Activated T-helper 1 cell treated with anti-CD3 and anti-CD28 coated beads, Interleukin-12 subunit alpha, Interleukin-12 subunit beta, Interleukin-2, Interleukin-4 antibody, amounts not matched to agents 30 ng/mL and 10 ng/mL and 1 ng/mL, durations not matched to agents 14 hours and 24 hours and 36 hours (primary cell): ENCODE measurements at places on chromosomes 2 and 18. TPM values are rescaled to one million over a fixed set of nuclear protein-coding genes. Genes with fewer than 3 reads are reported as not detected.

GRCh38 chr2:171316220-171316619 lies 117.6 kb downstream of the METTL8 start:
- H3K27me3 ChIP-seq = no peaks in the 10 kb centered on the region
- H3K4me3 ChIP-seq = no peak overlapping the region
- H3K27ac ChIP-seq = no peak overlapping the region

- H3K27me3 ChIP-seq = no peaks in the 10 kb centered on the region
- DNase-seq = no peak
- no peak overlapping the region for H3K27ac ChIP-seq
Observed at GRCh38 chr2:165253178-165253577, 14.0 kb downstream of the SCN2A start.

DNA sequence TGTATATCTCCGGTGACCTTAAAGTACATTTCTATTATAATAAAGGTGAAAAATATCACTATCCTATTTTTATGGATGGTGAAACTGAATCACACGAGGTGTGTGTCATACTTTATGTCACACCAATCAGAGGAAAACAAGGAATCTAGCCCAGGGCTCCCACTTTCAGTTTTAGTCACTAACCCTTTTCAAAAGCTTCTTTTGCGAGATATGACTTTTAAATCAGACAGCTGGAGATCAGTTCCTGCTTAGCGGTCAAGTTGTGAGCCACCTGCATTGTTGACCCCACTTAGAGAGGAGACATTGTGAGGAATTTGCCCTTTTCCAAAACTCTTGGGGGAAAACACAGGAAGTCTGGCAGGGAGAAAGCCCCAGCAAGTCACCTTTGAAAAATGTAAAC lies 70.5 kb downstream of the CPS1 start:
- H3K27me3 ChIP-seq = no peaks in the 10 kb centered on the region
- H3K4me3 ChIP-seq = no peak overlapping the region
- H3K27ac ChIP-seq = no peak overlapping the region
- H3K4me1 ChIP-seq = no peaks in the 10 kb centered on the region

DNA sequence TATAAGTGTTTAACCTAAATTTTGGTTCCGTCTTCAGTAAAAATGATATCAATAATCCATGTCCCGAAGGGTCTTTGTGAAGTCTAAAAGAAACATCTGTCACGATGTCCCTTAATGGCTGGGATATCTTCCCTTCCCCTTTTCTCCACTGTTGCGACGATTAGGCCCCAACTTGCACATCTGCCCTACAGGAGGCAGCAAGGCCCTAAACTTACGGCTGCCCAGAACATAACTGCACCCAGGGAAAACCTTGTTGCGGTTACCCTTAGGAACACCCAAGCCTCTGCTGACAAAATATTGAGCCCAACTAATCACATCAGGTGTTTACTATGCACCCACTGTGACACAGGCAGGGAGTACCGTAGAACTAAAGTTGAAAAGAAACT lies 1.3 kb upstream of the SMAD2 start:
- peak overlapping the region; percentile 89 for H3K27ac ChIP-seq
- no peak for DNase-seq
- H3K27me3 ChIP-seq = peaks cover 8% of the 10 kb centered on the region
- H3K4me3 ChIP-seq = peak overlapping the region; percentile 82
- H3K36me3 ChIP-seq = peaks cover 20% of the 10 kb centered on the region

GRCh38 chr18:9724797-9725585 lies 16.9 kb downstream of the RAB31 start:
- H3K36me3 ChIP-seq = no peaks in the 10 kb centered on the region
- no peaks in the 10 kb centered on the region for H3K4me1 ChIP-seq
- DNase-seq = no peak
- no peak overlapping the region for H3K27ac ChIP-seq
- peaks cover 14% of the 10 kb centered on the region for H3K27me3 ChIP-seq

DNA sequence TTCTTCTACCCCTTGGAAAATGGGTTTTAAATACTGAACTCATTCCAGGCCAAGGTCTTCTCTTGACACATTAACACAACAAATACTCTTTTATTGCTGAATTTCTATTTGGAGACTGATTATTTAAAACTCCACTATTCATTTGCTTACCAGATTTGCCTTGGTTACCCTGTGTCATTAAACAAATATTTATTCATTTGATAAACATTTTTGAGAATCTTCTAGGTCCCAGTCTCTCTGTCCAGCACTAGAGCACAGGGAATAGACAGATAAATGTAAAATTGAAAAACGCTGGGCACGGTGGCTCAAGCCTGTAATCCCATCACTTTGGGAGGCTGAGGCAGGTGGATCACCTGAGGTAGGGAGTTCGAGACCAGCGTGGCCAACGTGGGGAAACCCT lies 9.8 kb upstream of the MRO start:
- H3K4me3 ChIP-seq = no peak overlapping the region
- no peaks in the 10 kb centered on the region for H3K4me1 ChIP-seq
- no peak overlapping the region for H3K27ac ChIP-seq
- no peaks in the 10 kb centered on the region for H3K36me3 ChIP-seq
- H3K27me3 ChIP-seq = no peaks in the 10 kb centered on the region

GRCh38 chr18:49435170-49435569 lies 25.3 kb downstream of the DYM start:
- no peaks in the 10 kb centered on the region for H3K36me3 ChIP-seq
- no peak overlapping the region for H3K4me3 ChIP-seq
- H3K27me3 ChIP-seq = no peaks in the 10 kb centered on the region
- no peak overlapping the region for H3K27ac ChIP-seq

DNA sequence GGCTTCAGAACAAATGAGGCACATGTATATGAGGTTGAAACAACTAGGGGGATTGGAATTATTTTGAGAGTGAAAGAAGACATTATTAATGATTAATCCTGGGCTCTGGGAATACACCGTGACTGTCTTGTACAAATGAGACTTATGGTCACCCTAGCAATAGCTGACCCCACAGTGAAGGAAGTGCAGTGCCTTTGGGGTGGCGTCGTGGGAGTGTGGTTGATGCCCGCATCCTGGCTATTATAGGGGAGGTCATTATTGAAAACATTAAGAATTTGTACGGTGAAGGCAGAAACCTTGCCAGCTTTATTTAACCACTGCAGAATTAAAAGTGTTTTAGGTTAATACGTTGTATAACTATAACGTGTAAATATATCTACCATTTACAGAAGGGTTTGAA lies 296.7 kb downstream of the CYRIA start:
- H3K27me3 ChIP-seq = no peaks in the 10 kb centered on the region
- DNase-seq = no peak
- H3K4me3 ChIP-seq = no peak overlapping the region
- H3K36me3 ChIP-seq = no peaks in the 10 kb centered on the region
- no peaks in the 10 kb centered on the region for H3K4me1 ChIP-seq

GRCh38 chr2:102051692-102052277 lies 60.0 kb downstream of the IL1R2 start:
- H3K27me3 ChIP-seq = peaks cover 5% of the 10 kb centered on the region
- DNase-seq = no peak
- peaks cover under 1% of the 10 kb centered on the region for H3K36me3 ChIP-seq
- H3K4me1 ChIP-seq = no peaks in the 10 kb centered on the region

DNA sequence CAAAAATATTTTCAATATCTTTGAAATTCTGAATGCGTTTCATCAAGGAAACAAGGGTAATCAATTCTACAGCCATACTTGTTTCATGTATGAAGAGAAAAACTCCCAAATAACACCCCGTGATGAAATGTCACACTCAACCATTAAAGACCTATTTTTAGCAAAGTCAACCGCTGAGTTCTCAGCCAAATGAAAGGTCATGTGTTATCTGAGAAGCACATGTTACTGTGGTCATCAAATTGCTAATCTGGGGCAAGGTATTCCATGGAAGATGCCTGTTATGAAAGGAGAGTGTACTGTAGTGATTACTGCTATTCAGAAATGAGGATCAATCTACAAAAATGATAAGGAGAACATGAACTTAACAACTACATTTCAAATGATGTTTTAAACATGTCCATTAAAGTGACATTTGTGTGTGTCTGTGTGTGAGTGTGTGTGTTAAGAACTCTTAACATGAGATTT lies 126.7 kb downstream of the BCL2 start:
- peak overlapping the region; percentile 2 for H3K4me3 ChIP-seq
- H3K4me1 ChIP-seq = peaks cover 51% of the 10 kb centered on the region
- DNase-seq = no peak
- H3K27me3 ChIP-seq = no peaks in the 10 kb centered on the region
- H3K27ac ChIP-seq = peak overlapping the region; percentile 61
- H3K36me3 ChIP-seq = peaks cover 27% of the 10 kb centered on the region

- no peak overlapping the region for H3K4me3 ChIP-seq
- no peaks in the 10 kb centered on the region for H3K36me3 ChIP-seq
Observed at GRCh38 chr18:52536039-52536438, 196.0 kb downstream of the DCC start.

DNA sequence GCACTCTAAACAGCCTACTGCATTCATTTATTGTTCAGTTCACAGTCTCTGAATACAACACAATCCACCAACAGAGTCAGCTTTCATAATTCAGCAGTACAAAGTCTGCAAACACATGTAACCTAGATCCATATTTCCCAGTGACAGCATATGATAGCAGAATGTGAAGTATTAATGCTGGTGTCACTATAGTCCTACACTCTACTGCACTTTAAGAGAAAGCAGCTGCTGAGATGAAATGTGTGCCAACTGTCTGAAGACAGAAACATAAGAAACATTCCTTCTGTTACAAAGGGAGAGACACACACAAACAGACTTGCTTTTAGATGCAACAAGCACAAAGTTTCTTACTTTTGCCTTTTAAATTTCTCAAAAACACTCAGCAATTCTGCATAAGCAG lies 441.8 kb downstream of the ZEB2 start:
- H3K27me3 ChIP-seq = no peaks in the 10 kb centered on the region
- H3K36me3 ChIP-seq = no peaks in the 10 kb centered on the region
- no peak overlapping the region for H3K4me3 ChIP-seq
- H3K27ac ChIP-seq = no peak overlapping the region

DNA sequence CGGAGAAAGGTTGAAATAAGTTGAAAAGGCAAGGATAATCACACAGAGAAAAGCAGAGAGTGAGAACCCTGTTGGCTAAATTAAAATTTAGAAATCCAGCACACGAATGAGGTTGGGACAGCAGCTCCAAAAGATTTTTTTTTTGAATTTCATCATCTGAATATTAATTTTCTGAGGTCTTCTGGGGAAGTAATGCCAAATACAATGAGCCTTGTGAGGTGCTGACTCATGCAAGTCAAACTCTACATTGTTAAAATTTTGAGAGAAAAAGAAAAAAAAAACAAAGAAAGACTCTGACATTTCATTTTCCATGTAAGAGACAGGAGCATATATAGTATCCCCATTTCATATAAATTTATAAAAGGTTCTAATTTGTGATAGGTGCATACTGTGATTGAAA lies 614.2 kb upstream of the CDH2 start:
- H3K4me3 ChIP-seq = no peak overlapping the region
- H3K27ac ChIP-seq = no peak overlapping the region
- no peaks in the 10 kb centered on the region for H3K27me3 ChIP-seq
- DNase-seq = no peak
- H3K36me3 ChIP-seq = no peaks in the 10 kb centered on the region

GRCh38 chr2:102872388-102872787 lies 110.6 kb downstream of the TMEM182 start:
- H3K27ac ChIP-seq = no peak overlapping the region
- H3K36me3 ChIP-seq = no peaks in the 10 kb centered on the region
- no peaks in the 10 kb centered on the region for H3K4me1 ChIP-seq

- H3K27ac ChIP-seq = no peak overlapping the region
- peaks cover 4% of the 10 kb centered on the region for H3K27me3 ChIP-seq
- no peaks in the 10 kb centered on the region for H3K36me3 ChIP-seq
- no peak for DNase-seq
Observed at GRCh38 chr2:24189551-24189950, 14.7 kb downstream of the FAM228A start.

- H3K36me3 ChIP-seq = no peaks in the 10 kb centered on the region
- H3K4me3 ChIP-seq = no peak overlapping the region
- H3K27me3 ChIP-seq = peaks cover 12% of the 10 kb centered on the region
- no peak for DNase-seq
- no peak overlapping the region for H3K27ac ChIP-seq
Observed at GRCh38 chr2:65595630-65596029, 163.2 kb upstream of the SPRED2 start.

GRCh38 chr2:118852605-118853128 lies 5.2 kb upstream of the EN1 start:
- peaks cover 4% of the 10 kb centered on the region for H3K4me1 ChIP-seq
- no peak for DNase-seq
- peaks cover 81% of the 10 kb centered on the region for H3K27me3 ChIP-seq

COL4A4 gene
- not detected in 2 replicates for total RNA-seq

C2orf81 gene
- total RNA-seq = 1.9 and 2.4 TPM in 2 replicates

HTR2B gene
- total RNA-seq = not detected in 2 replicates

MYO5B gene
- total RNA-seq = 0.12 TPM in 1 of 2 replicates, not detected in the other

GPR75 gene
- total RNA-seq = 3.7 TPM in 2 replicates

PLEK gene
- total RNA-seq = 3.2 TPM in 2 replicates

IL1B gene
- total RNA-seq = 0.23 and 0.44 TPM in 2 replicates

CEP76 gene
- total RNA-seq = 16.1 and 17.5 TPM in 2 replicates

CDH7 gene
- total RNA-seq = not detected in 2 replicates

CD226 gene
- total RNA-seq = 134 and 141 TPM in 2 replicates
